Memory B cell (primary cell): ENCODE measurements at places on chromosomes 2 and 18.

DNA sequence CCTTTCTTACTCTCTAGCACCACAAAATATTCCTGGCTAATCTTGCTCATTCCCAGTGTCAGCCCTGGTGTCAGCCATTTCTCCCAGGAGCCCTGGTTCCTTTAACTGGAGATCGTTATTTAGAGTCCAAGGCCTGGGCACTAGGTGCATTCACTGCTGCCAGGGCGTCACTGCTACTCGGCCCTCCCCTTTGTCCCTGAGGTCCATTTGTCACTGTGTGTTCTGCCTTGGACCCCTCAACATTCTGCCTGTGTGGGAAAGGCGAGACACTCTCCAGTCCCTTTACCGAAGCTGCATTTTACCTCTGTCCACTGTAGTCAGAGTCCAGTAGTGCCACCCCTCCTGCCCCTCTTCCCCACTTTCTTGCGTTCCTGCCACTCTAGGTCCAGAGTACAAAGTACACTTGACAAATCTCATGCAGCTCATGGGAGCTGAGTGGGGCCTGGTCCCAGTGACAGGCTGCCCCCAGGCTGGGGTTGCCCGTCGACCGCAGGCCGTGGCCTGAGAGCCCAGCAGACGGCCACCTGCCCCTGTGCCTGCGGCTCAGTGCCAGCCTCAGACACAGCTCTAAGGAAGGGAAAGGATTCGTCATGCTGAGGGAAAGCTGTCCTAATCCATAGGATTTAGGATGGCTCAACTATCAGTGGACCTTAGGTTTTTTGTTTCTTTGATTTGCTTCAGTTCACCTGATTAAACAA, 52.1 kb downstream of the COPS8 start:
- no peak for DNase-seq
- H3K4me3 ChIP-seq = no peak overlapping the region
- no peak overlapping the region for H3K27ac ChIP-seq
- no peaks in the 10 kb centered on the region for H3K36me3 ChIP-seq
- H3K27me3 ChIP-seq = no peaks in the 10 kb centered on the region

DNA sequence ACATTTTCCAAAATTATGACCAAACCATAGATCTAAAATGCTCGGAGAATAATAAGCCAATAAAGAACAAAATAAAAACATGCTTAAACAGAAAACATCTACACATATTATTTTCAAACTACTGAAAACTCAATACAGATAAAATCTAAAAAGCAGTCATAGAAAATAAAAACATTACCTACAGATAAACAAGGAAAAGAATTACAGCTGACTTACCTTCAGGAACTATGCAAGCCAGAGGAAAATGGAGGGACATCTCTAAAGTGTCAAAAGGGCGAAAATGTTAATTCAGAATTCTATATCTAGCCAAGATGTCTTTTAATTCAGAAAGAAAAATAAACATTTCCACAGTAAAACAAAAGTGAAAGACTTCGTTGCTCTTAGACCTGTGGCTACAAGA, 112.9 kb upstream of the GYPC start:
- H3K4me1 ChIP-seq = no peaks in the 10 kb centered on the region
- H3K4me3 ChIP-seq = no peak overlapping the region
- H3K36me3 ChIP-seq = no peaks in the 10 kb centered on the region
- no peaks in the 10 kb centered on the region for H3K27me3 ChIP-seq
- no peak overlapping the region for H3K27ac ChIP-seq
- no peak for DNase-seq

DNA sequence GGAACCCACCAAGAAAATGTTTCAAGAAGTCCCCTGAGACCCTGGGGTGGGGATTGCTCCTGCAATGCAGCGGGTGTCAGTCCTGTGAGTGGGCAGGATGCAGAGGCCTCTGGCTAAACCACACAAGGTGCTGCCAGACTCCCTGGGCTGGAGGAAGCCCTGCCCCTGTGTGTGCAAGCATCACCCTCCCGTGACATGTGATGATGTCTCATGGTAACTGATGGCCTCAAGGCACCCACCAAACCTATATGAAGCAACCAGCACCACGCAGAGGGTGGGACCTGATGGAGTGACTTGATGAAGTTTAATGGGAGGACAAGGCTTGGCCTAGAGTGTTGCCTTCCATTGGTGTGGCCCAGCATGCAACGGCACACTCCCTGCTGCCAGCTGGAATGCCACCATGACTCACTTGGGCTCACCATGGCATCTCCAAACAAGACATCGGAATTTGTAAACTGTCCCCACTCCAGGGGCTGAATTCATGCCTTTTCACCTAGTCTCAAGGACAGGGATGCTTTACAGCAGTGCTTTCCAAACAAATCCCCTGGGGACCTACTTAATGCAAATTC, 8.7 kb upstream of the SLC14A1 start:
- H3K27ac ChIP-seq = no peak overlapping the region
- DNase-seq = no peak
- H3K27me3 ChIP-seq = no peaks in the 10 kb centered on the region

- H3K4me1 ChIP-seq = peaks cover 8% of the 10 kb centered on the region
- H3K4me3 ChIP-seq = peak overlapping the region; percentile 58
- H3K27me3 ChIP-seq = no peaks in the 10 kb centered on the region
- no peak for DNase-seq
Measured at GRCh38 chr2:49940626-49941025, 786.3 kb upstream of the FSHR start.

- H3K27me3 ChIP-seq = no peaks in the 10 kb centered on the region
- H3K36me3 ChIP-seq = no peaks in the 10 kb centered on the region
- no peak overlapping the region for H3K27ac ChIP-seq
- H3K4me3 ChIP-seq = no peak overlapping the region
- no peak for DNase-seq
Measured at GRCh38 chr18:7980136-7980535, 413.0 kb downstream of the PTPRM start.

- no peak overlapping the region for H3K27ac ChIP-seq
- DNase-seq = no peak
- peaks cover under 1% of the 10 kb centered on the region for H3K27me3 ChIP-seq
- H3K4me3 ChIP-seq = no peak overlapping the region
- no peaks in the 10 kb centered on the region for H3K4me1 ChIP-seq
Measured at GRCh38 chr2:147559070-147559725, 285.6 kb upstream of the ACVR2A start.

DNA sequence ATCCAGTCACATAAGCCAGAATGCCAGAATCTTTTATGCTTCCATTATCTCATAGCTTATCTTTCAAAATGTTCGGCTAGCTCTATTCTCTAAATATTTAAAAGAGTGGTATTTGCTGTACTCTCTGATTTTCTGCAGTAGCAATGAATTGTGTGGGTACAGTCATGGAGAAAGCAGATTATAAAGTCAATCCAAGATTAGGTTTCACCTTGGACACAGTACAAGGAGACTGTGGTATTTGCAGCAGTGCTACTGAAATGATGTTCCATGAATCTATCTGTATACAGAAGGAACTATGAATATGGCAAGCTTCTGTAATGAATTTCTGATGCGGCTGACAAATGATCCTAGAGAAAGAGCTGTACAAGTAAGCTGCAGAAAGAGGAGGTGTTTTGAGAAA, 15.4 kb upstream of the DSEL start:
- H3K36me3 ChIP-seq = no peaks in the 10 kb centered on the region
- no peak overlapping the region for H3K27ac ChIP-seq
- H3K4me3 ChIP-seq = no peak overlapping the region
- DNase-seq = no peak
- peaks cover 1% of the 10 kb centered on the region for H3K27me3 ChIP-seq
- H3K4me1 ChIP-seq = no peaks in the 10 kb centered on the region

- H3K36me3 ChIP-seq = no peaks in the 10 kb centered on the region
- peaks cover 7% of the 10 kb centered on the region for H3K27me3 ChIP-seq
- no peak overlapping the region for H3K27ac ChIP-seq
- no peak overlapping the region for H3K4me3 ChIP-seq
- H3K4me1 ChIP-seq = no peaks in the 10 kb centered on the region
- no peak for DNase-seq
Measured at GRCh38 chr2:121037480-121037879, 247.5 kb downstream of the TFCP2L1 start.

DNA sequence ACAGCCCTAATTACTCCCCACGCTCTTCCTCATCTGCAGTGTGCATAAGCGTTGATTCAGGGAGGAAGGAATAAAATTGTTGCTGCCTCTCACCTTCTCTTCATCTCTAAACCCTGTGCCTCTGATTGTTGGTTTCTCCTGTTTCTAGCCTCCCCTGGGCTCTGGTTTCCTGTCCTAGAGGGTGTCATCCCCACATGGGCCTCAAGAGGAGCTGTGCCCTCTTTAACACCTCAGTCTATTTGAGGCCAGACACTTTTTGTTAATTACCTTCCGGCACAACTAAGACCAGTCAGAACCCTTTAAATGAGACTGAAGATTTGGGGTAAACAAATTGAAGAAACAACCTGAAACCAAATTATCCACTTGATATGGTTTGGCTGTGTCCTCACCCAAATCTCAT, 9.7 kb downstream of the CTAGE1 start:
- no peaks in the 10 kb centered on the region for H3K27me3 ChIP-seq
- DNase-seq = no peak
- no peaks in the 10 kb centered on the region for H3K36me3 ChIP-seq
- no peaks in the 10 kb centered on the region for H3K4me1 ChIP-seq
- no peak overlapping the region for H3K4me3 ChIP-seq

GRCh38 chr18:59451073-59451472, 92.0 kb upstream of the LMAN1 start:
- H3K4me3 ChIP-seq = no peak overlapping the region
- DNase-seq = no peak
- no peak overlapping the region for H3K27ac ChIP-seq
- H3K27me3 ChIP-seq = peaks cover 3% of the 10 kb centered on the region
- no peaks in the 10 kb centered on the region for H3K36me3 ChIP-seq

GRCh38 chr2:235135990-235136561, 184.3 kb downstream of the SH3BP4 start:
- no peak overlapping the region for H3K27ac ChIP-seq
- DNase-seq = no peak
- no peak overlapping the region for H3K4me3 ChIP-seq
- no peaks in the 10 kb centered on the region for H3K36me3 ChIP-seq
- H3K27me3 ChIP-seq = peaks cover 16% of the 10 kb centered on the region

DNA sequence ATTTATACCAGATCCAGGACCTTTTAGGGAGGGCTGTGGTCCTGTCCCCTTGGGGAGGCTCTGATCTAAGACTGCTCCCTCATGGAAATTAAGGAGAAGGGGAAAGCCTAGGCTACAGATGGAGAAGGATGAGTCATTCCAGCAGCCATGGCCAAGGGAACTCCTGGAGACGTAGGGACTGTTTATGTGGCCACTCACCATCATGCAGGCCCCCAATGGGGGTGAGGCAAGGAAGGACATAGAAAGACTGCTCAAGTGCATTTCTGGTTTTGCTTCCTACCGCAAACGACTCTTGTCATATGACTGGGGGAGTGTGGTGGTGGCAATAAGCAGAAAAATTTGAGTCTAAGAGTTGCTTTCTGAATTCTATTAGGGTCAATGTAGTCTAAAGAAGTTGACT, 54.0 kb upstream of the CYP1B1 start:
- H3K36me3 ChIP-seq = peaks cover 8% of the 10 kb centered on the region
- no peaks in the 10 kb centered on the region for H3K27me3 ChIP-seq
- no peak overlapping the region for H3K27ac ChIP-seq

DNA sequence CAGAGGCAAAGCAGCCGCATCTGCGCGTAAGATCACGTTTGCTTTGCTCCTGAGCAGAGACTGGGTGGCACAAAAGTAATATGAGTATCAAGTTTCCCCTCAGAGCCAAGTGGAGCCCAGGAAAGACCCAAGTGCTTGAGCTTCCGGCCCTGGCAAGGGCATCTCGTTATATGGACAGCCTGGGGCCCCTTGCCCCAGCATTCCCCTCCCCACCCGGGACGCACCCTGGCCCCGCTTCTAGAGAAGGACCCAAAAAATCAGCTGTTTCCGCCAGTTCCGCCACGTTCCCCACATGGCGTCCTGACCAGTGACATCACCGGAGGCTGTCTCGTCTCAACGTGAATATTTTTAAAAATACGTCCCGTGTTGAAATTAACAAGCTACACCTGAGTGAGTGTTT, 135.1 kb downstream of the NFATC1 start:
- H3K27ac ChIP-seq = no peak overlapping the region
- H3K4me3 ChIP-seq = no peak overlapping the region
- H3K36me3 ChIP-seq = peaks cover 15% of the 10 kb centered on the region
- no peaks in the 10 kb centered on the region for H3K27me3 ChIP-seq

DNA sequence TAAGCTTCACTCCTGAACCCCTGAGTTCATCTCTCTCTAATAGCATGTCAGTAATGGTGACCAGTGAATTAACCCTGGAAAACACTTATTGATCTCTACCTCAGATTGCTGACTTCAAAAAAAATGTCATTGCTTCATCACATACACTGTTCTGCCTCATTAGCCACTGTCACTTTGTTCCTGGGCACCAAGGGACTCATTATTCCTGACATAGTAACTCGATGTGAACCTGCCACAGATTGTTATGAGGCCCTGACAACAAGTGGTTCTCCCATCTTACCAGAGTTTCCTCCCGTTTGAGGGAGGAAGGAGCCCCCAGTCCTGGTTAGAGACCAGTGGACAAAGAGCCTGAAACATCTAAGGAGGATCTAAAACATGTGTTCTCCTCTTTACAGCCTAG, 403.3 kb upstream of the SMIM21 start:
- no peak for DNase-seq
- H3K27ac ChIP-seq = no peak overlapping the region

DNA sequence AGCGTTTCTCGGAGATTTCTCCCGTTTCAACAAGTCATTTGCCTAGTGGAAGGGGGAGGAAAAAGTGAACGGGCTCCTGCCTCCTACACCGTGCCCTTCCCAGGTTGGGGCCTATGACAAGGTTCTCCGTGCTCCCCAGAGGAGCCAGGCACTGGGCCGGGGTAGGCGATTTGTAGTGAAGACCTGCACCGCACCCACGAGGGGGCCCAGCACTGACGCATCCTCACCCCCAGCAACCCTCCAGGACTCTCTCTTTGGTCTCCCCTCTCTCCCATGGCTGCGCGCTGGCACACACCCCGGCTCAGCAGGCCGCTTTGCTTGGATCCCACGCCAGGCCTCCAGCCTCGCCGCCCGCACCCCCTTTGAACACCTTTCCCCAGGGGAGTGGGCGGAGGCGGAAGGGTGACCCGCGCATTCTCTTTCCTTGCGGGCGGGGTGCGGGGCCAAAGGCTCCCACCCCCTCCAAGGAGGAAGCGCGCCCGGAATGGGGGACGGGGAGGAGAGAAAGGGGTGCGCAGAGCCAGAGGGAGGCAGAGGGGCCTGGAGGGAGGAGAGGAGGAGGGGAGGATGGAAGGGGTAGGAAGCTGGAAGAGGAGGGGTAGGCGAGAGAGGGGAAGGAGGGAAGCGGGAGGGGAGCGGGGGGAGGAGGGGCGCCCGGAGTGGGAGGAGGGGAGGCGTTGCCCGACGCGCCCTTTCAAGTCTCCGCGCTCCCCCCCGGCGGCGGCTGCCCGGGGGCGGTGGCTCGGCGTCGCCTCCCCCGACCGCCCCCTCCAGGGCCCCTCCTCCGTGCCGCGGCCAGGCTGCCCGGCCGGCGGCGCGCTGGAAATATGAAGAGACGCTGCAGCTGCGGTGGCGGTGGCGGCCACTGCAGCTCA, at the start of gene APCDD1:
APCDD1 (plus strand) TSS at position 830 of the 875 bp plus-strand sequence. CDS start 347 bp downstream, outside the sequence.
- peaks cover 24% of the 10 kb centered on the region for H3K27me3 ChIP-seq
- peak within 1 kb of the TSS; percentile 80 for H3K4me3 ChIP-seq
- DNase-seq = no peak
- peaks cover 2% of the 10 kb centered on the region for H3K4me1 ChIP-seq
- no peak within 1 kb of the TSS for H3K27ac ChIP-seq
- no peaks in the 10 kb centered on the region for H3K36me3 ChIP-seq

- no peaks in the 10 kb centered on the region for H3K4me1 ChIP-seq
- H3K27ac ChIP-seq = no peak overlapping the region
- no peak overlapping the region for H3K4me3 ChIP-seq
- peaks cover 1% of the 10 kb centered on the region for H3K27me3 ChIP-seq
Measured at GRCh38 chr2:2581331-2582159, 250.5 kb upstream of the MYT1L start.

GRCh38 chr18:23743733-23744333, 54.6 kb downstream of the LAMA3 start:
- H3K4me1 ChIP-seq = no peaks in the 10 kb centered on the region
- no peak overlapping the region for H3K4me3 ChIP-seq
- no peak for DNase-seq
- no peaks in the 10 kb centered on the region for H3K36me3 ChIP-seq
- no peak overlapping the region for H3K27ac ChIP-seq
